ENCODE measurements at places on chromosomes 16 and 17. TPM values are rescaled to one million over a fixed set of nuclear protein-coding genes. Genes with fewer than 3 reads are reported as not detected.
A peak's percentile ranks its signal among the peaks of the same experiment; 100 is the strongest.

PALB2 gene
- 16.0 TPM for total RNA-seq

DNA sequence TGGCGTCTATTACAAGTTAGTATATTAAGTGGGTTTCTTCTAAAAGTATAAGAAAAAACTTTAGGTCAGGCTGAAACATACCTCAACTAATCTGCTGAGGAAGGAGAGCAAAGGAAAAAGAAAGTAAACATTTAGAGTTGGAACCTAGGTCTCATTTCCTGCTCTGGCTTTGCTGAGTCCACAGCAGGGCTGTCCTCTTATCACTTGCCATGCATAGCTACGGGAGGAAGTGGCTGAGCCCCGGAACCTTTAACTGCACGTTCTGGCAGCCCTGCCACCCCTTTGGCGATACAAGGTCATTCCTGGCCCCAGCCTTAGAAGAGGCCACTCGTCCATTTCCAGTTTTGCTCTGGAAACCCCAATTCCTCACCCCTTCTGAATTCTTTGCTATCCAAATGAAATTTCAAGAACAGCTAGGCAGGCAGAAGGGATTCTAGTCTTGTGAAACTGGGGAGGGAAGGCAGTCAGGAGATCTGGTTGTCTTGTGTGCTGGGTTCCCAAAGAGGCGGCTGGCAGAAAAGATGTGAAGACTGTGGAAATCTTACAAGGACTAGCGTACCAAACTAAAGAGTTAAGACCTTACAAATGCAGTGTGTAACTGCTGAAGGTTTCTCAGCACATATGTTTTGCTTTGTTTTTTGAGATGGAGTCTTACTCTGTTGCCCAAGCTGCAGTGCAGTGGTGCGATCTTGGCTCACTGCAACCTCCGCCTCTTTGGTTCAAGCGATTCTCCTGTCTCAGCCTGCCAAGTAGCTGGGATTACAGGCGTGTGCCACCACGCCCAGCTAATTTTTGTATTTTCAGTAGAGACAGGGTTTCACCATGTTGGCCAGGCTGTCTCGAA is 19.1 kb downstream of the WIPI1 start:
- no peak overlapping the region for H3K4me3 ChIP-seq
- no peak for DNase-seq
- peaks cover 40% of the 10 kb centered on the region for H3K36me3 ChIP-seq
- H3K4me1 ChIP-seq = peaks cover 43% of the 10 kb centered on the region
- no peaks in the 10 kb centered on the region for H3K27me3 ChIP-seq
- H3K27ac ChIP-seq = peak overlapping the region; percentile 65

- no peak for DNase-seq
- no peaks in the 10 kb centered on the region for H3K36me3 ChIP-seq
- H3K4me1 ChIP-seq = no peaks in the 10 kb centered on the region
Observed at GRCh38 chr17:43949781-43950180, 4.0 kb downstream of the PYY start.

DNA sequence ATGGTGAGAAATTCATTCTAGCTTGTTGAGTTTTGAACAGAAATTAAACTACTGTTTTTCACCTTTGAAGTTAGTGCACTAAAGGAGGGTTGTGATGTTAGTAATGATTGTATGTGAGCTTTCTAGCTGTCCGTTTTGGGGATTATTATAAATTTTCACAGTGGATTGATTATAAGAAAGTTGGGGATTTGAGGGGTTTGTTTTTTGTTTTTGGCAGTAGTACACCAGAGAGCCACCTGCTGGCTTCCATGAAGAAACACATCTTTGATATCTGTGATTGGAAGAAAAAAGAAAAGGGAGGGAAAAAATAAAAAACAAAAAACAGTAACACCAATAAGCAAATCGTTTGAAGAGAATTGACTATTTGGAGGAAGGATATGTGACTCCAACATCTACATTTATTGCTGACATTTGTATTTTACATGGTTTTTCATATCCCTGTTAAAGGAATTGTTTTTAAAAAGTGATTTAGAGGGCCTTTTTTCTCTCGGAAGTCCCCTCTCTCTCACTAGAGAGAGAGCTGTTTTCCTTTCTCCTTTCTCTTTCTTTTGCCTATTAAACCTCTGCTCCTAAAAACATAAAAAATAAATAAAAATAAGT is 1469.5 kb upstream of the GOT2 start:
- H3K4me1 ChIP-seq = peaks cover 24% of the 10 kb centered on the region
- no peak for DNase-seq
- no peak overlapping the region for H3K4me3 ChIP-seq
- H3K36me3 ChIP-seq = no peaks in the 10 kb centered on the region
- no peak overlapping the region for H3K27ac ChIP-seq
- H3K27me3 ChIP-seq = no peaks in the 10 kb centered on the region

- H3K4me3 ChIP-seq = no peak overlapping the region
- no peak for DNase-seq
- H3K4me1 ChIP-seq = no peaks in the 10 kb centered on the region
- no peak overlapping the region for H3K27ac ChIP-seq
- H3K27me3 ChIP-seq = no peaks in the 10 kb centered on the region
- no peaks in the 10 kb centered on the region for H3K36me3 ChIP-seq
Observed at GRCh38 chr17:68851890-68852289, 103.3 kb downstream of the ABCA8 start.

DNA sequence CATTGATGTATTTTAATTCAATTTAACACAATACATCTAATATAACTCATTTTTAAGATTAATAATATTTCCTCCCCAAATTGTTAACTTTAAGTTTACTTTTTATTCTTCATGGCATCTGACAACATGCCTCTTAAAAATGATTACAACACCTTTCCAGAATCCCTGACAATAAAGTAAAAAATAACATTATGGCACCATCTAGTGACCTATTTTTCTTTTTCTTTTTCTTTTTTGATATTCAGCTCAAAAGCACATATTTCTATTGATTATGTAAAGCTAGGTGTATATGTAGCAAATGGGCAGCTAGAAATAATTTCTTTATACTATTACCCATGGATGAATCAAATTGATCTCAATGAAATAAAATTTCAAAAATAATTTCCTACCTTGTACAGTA is 834.3 kb upstream of the CDH8 start:
- no peak for DNase-seq
- no peak overlapping the region for H3K27ac ChIP-seq
- no peaks in the 10 kb centered on the region for H3K27me3 ChIP-seq

DNA sequence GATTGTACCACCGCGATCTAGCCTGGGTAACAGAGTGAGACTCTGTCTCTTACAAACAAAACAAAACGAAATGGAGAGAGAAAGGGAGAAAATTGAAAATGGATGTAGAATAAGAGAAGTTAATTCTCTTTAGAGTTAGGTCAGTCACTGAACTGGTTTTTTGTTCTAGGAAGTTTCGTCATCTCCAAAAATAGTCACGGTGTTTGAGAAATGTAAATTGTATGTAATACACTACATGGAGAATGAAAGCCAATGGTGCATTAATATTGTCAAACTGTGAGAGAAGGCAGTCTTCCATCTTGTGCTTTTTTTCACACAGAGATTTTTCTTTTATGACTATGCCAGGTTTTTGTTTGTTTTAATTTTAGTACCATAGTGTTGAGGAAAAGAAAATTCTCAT is 145.9 kb downstream of the BCAS3 start:
- no peaks in the 10 kb centered on the region for H3K27me3 ChIP-seq
- H3K36me3 ChIP-seq = no peaks in the 10 kb centered on the region
- no peak overlapping the region for H3K4me3 ChIP-seq
- no peak for DNase-seq
